ENCODE measurements at places on chromosomes 11 and 22.

GRCh38 chr11:59841514-59841913 lies 3.8 kb downstream of the CBLIF start:
- DNase-seq = no peak

DNA sequence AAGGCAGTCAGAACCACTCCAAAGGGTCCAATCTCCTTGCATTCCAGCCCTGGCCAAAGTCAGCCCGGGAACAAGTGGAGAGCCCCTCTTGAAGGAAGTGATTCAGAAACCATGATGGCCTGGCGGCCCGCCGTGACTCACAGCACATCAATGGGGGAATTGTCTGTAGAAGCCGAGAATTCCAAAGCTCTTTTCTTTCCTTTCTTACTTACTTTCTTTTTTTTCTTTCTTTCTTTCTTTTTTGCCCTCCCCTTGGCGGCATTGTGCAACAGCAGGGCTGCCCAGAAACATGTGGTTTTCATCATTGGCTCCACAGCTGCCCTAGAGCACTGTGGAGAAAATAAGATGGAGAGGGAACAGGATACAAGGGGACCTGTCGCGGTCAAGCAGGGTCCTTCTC lies 140.2 kb upstream of the TIMP3 start:
- DNase-seq = no peak

GRCh38 chr11:32713496-32713895 lies 81.0 kb downstream of the CCDC73 start:
- no peak for DNase-seq

DNA sequence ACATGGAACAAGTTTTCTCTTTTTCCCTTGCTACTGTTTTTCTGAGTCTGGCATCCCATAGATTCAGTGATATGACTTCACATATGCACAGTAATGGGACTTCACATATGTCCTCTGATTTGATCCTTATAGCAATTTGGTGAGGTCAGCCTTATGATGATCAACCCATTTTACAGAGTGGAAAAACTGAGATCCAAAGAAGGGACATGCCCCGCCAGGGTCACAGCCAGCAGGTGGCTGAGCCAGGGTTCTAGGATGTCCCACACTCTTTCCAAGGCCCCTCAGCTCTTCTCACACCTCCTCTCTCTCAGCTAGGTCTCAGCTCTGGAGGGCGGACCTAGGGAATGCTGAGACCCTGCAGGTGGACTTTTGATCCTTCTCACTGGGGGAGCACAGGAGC lies 44.3 kb upstream of the CD82 start:
- no peak for DNase-seq

DNA sequence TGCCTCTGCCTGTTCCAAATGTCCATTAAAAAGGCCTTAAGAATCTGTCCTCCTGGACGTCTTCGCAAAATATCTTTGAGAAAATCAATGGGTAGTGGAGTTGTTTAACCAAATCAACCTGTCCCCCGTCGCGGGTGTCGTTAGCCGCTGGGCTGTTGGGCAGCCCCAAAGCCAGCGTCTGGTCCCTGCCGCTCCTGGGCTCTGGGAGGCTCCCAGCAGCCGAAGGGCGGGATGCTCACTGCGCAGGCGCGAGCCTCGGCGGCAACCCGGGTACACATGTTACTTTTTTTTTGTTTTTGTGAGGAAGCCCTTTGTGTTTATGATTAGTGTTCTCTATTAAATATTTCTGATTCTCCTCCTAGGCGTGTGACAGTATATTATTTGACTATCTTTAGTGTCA lies 12.6 kb downstream of the MMP10 start:
- DNase-seq = no peak

GRCh38 chr11:61298663-61299244 lies 3.6 kb upstream of the VWCE start:
- DNase-seq = no peak

- no peak for DNase-seq
Observed at GRCh38 chr11:87539596-87539995, 501.9 kb downstream of the TMEM135 start.

DNA sequence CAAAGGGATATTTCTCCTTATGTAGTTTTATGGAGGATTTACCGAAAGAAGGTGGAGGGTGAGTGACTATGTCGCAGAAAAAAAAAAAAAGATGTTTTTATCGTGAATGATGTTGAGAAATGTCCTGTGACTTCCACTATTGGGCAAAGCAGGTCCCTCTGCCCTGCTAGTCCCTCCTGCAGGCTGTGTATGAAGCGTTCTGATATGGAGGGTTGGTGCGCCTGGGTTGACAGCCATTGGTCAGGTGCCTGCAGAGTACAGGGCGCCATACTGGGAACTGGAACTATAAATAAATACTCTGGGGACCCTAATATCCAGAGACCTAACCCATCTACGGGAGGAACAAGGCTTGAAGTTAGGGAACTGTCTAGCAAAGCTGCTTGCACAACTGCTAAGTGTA lies 1.5 kb downstream of the IL17RA start:
- peak; percentile 42 for DNase-seq

DNA sequence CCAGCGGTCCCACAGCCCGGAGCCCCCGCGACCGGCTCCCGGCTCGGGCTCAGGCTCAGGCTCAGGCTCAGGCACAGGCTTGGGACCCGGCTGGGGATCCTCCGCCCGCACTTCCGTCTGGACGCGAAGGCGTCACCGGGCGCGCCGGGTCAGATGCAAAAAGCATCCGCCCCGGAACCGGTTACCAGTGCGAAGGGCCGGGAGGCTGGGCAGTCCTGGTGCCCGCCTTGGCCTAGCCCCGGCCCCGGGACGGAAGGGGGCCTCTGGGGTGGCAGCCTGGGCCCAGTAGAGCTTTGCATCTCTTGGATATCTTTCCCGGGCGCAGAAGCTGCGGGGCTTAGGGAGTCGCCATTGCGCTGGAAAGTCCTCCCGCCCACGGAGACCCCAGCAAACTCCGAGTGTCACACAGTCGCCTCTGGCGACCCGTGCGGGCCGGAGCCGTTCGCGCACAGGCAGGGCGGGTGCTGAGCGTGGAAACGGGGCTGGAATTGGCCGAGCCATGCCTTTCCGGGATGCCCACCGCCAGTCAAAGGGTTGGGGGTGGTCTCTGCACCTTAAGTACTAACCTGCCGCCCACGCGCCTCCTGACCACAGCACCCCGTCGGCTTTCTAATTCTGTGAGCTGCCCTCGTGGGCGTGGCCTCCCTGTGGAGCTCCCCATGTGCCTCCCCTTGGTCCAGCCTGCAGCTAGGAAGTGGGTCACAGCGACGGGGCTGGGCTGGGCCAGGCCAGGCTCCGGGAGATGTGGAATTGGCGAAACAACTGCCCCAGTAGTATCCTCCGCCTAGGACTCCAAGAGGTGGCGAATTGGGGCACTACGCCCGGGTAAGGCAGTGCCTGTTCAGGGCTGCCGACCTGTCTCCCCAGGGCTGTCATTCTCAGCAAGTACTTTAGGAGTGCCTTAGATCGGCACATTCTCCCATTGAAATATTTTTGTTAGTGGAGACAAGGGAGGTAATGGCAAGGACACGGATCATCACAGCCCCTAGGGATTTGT lies at the start of gene TMEM9B:
TSS of gene TMEM9B (minus strand) at position 119 of the 997 bp plus-strand sequence. CDS start 129 bp downstream, outside the sequence.
- DNase-seq = peak; percentile 88

- no peak for DNase-seq
Observed at GRCh38 chr11:45622283-45622682, 43.1 kb downstream of the CHST1 start.

GRCh38 chr11:75557666-75558494 lies 4.2 kb upstream of the SERPINH1 start:
- DNase-seq = no peak

DNA sequence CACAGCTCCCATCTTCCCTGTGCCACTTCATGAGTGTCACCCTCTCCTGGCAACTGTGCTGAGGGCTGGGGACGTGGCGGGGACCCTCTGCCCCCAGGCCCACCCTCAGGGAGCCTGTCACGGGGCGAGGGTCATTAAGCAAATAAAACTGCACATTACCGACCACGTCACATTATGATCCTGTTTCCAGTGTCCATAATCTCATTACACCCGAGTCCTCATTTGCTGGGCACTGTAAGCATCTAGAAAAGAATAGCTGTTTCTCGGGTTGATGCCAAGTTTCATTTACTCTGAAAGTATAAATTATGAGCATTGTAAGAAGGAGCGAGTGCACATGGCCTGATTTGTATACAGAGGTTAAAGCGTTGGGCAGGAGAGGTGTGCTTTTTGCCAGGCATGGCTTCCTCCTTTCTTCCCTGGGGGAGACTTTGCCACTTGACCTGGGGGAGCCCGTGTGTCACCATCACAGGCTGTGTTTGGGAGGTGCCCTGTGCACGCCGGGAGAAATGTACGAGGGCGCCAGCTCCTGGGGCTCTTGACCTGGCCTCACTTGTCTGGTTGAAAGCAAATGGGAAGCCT lies 50.5 kb downstream of the LRP5 start:
- DNase-seq = no peak

GRCh38 chr22:30043161-30043560 lies 37.1 kb upstream of the HORMAD2 start:
- no peak for DNase-seq

GRCh38 chr11:103730131-103730940 lies 306.1 kb upstream of the DDI1 start:
- no peak for DNase-seq

GRCh38 chr22:33894515-33894914 lies 25.8 kb downstream of the LARGE1 start:
- DNase-seq = no peak

GRCh38 chr11:31326470-31327148 lies 42.9 kb downstream of the DCDC1 start:
- no peak for DNase-seq

DNA sequence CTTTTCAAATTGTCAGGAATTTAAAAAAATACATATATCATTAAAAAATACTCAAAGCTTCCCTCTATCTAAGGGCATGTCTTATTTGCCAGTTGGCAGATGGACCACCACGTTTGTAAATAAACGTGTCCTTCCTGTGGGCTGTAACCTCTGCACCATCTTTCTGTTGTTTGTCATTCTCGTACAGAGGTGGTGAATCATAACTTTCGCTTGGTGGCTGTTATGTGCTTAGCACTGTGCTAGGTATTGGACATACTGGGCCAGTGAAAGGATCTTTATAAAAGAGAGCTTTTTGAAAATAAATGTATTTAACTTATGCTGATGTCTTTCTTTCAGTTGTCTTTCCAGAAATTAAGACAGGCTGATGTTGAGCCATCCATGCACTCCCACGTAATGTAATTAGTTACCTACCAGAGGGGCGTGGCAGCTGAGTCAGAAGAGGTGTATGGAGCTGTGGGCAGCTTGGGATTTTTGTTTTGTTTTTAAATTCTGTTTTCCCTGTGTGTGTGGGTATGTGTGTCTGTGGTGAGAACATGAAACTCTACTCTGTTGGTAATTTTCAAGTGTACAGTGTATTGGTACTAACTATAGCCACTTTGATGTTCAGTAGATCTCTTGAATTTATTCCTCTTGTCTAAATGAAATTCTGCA lies 62.7 kb downstream of the TECTA start:
- DNase-seq = peak; percentile 19

- peak; percentile 70 for DNase-seq
Observed at GRCh38 chr11:86672007-86672621, at the start of gene ME3. ME3 (minus strand) TSS chr11:86672616.

- DNase-seq = no peak
Observed at GRCh38 chr11:129427376-129427775, 51.7 kb downstream of the BARX2 start.

DNA sequence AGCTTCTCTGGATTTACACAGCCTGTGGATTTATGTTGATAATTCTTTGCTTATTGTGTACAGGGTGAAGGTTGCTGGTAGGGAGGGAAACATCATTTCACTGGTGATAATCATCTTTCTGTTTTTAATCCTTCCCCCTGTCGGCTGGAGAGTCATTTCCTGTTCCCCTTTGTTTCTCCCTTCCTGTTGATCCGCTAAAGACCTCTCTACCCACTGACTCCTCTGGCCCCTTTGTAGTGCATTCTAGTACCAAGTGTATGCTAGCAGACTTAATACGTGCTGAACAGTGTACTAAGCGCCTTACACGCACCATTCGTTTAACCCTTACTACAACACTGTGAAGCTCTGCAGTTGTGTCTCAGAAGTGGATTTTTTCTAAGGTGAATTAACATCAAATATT lies 19.0 kb upstream of the OR9Q1 start:
- DNase-seq = no peak

GRCh38 chr11:89536926-89537325 lies 45.8 kb upstream of the NOX4 start:
- no peak for DNase-seq

DNA sequence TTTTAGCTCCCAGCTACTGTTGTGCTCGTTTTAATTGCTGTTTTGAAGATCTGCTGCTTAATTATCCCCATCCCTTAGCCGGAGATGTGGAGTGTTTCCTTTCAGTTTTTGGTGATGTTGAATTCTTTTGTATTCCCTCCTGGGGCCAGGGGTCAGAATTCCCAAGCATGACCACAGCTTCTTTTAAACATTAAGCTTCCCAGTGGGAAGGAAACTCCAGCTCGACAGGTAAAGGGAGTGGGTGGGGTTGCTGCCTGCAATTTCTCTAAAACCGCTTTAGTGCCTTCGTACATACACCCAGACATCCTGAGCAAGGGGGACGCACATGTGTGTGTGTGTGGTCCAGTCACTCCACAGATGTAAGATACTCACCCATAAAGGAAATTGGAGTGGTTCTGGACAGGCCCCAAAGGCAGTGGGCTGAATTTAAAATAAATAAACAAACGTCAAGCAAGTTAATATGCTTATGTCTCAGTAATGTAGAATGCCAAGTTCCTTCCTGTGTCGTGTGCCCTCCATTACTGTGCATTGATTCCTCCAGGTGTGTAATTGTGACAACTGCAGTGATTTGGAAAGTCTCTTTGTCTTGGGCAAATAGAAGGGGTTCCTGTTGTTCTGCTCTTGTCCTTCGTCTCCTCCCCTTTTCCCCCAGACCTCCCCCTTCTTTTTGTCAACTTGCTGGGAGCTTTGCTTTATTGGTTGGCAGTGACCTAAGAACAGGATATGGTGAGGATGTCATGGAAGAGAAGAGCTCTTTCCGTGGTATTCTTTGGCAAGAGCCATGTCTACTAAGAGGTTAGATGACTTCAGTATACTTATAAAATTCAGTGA lies 19.2 kb upstream of the ADSL start:
- DNase-seq = no peak

DNA sequence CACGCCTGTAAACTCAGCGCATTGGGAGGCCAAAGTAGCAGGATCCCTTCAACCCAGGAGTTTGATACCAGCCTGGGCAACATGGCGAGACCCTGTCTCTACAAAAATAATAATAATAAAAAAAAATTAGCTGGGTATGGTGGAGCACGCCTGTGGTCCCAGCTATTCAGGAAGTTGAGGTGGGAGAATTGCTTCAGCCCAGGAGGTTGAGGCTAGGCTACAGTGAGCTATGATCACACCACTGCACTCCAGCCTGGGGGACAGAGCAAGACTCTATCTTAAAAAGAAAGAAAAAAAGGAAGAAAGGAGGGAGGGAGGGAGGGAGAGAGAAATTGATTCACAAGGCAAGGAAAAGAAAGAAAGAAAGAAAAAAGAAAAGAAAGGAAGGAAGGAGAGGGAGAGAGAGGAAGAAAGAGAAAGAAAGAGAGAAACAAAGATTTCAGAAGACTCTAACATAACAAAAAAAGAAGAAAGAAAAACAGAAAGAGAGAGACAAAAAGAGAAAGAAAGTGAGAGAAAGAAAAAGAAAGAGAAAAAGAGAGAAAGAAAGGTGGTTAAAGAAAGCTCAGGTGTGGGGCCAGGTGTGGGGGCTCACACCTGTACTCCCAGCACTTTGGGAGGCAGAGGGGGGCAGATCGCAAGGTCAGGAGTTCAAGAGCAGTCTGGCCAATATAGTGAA lies 37.3 kb upstream of the MYH9 start:
- no peak for DNase-seq

Data from activated CD4-positive, alpha-beta T cell treated with anti-CD3 and anti-CD28 coated beads for 48 hours (primary cell).